HT1080 (cell line): ENCODE measurements at places on chromosomes 7 and 10. TPM values are rescaled to one million over a fixed set of nuclear protein-coding genes. Genes with fewer than 3 reads are reported as not detected.

Gene FKBP9
- total RNA-seq: 43.4 and 47.6 TPM in 2 replicates

Gene ZNF365
- 8.2 and 8.8 TPM in 2 replicates for total RNA-seq

Gene CPED1
- total RNA-seq: 13.1 and 18.1 TPM in 2 replicates

Gene UBTD1
- total RNA-seq: 42.1 and 53.0 TPM in 2 replicates

Gene KCNIP2
- total RNA-seq: 1.2 TPM in 1 of 2 replicates, not detected in the other

Gene NEBL
- 0.17 and 0.42 TPM in 2 replicates for total RNA-seq

Gene LHFPL3
- total RNA-seq: not detected in 2 replicates

Gene FAM25C
- total RNA-seq: not detected in 2 replicates

Gene SPACDR
- total RNA-seq: 0.85 TPM in 1 of 2 replicates, not detected in the other

Gene SAMD9
- 5.3 and 6.4 TPM in 2 replicates for total RNA-seq

Gene NME8
- total RNA-seq: not detected in 2 replicates

Gene FAM25G
- not detected in 2 replicates for total RNA-seq

Gene XRCC2
- 10.5 and 10.9 TPM in 2 replicates for total RNA-seq

Gene IFIT2
- total RNA-seq: 0.53 and 0.92 TPM in 2 replicates

Gene SPDYE2
- total RNA-seq: not detected in 2 replicates

Gene RSPH10B
- not detected in 2 replicates for total RNA-seq

Gene LBX1
- not detected in 2 replicates for total RNA-seq

DNA sequence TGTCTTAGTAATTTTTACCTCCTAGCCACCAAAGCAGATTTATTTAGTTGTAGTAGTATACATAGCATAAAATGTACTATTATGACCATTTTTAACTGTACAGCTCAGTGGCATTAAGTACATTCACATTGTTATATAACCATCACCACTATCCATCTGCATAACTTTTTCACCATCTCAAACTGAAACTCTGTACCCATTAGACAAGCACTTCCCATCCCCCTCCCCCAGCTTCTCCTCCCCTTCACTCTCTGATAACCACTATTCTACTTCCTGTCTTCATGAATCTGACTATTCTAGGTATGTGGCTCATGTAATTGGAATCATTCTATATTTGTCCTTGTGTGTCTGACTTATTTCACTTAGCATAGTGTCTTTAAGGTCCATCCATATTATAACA is 71.9 kb downstream of the MRPL32 start:
- no peak for DNase-seq

GRCh38 chr10:114668375-114669080 is 10.5 kb upstream of the ABLIM1 start:
- DNase-seq: no peak

DNA sequence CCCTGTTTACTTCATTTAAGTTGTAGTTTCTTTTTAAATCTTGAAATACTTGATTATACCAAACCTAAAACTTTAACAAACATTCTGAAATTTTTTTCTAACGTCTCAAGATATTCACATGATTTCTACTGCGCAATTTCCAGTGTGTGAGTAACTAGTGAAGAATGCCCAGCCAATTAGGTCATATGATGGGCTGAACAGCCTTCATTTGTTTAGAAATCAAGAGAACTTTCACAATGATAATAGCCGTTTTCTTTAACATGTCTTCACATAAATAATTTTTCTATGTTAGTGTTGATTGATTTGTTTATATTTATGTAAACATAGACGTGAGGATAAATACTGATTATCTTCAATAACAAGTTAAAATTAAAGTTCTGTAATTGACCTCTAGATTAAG is 21.8 kb downstream of the STAM start:
- peak; percentile 77 for DNase-seq

DNA sequence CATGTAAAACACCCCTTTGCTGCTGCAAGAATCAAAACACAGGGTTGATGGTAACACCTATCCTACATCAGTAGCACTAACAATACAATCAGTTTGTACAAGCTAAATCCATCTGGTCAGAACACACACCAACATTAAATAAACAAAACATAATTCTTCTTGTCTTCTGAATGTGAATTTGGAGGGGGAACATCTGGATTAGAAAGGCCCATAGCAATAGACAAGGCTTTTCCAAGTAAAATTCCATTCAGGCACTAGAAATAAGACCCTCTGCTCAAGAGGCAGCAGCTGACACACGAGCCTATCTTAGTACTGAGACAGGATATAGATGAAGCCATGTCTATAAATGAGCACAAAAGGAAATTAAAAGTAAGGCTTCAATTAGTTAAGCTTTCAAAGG is 839.9 kb upstream of the LRRTM3 start:
- no peak for DNase-seq

DNA sequence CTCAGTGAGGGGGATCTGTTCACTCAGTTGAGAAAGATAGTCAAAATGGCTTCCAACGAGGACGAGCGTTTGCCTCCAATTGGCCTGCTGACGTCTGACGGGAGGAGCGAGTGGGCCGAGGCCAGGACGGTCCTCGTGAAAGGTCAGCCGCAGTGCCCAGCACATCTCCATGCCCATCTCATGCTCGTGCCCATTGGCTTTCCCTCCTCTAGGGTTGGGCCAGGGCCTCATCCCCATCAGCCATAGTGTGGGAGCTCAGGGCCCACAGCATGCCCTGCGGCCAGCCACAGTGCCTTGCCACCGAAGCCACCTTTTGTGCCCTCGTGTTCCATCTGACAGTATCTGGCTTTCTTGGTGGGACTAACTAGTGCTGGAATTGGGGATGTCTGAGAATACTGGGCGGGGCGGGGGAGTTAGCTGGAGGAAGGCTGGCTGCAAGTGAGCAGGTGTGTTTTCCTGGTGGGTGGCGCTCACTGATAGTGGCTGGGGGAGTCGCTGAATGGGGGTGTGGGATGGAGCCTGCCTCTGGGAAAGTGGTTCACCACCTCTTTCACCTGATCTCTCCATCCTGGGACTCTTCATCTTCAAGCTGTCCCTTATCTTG is 13.9 kb downstream of the CHAT start:
- DNase-seq: no peak

- no peak for DNase-seq
Measured at GRCh38 chr7:144908324-144908723, 72.5 kb upstream of the TPK1 start.

DNA sequence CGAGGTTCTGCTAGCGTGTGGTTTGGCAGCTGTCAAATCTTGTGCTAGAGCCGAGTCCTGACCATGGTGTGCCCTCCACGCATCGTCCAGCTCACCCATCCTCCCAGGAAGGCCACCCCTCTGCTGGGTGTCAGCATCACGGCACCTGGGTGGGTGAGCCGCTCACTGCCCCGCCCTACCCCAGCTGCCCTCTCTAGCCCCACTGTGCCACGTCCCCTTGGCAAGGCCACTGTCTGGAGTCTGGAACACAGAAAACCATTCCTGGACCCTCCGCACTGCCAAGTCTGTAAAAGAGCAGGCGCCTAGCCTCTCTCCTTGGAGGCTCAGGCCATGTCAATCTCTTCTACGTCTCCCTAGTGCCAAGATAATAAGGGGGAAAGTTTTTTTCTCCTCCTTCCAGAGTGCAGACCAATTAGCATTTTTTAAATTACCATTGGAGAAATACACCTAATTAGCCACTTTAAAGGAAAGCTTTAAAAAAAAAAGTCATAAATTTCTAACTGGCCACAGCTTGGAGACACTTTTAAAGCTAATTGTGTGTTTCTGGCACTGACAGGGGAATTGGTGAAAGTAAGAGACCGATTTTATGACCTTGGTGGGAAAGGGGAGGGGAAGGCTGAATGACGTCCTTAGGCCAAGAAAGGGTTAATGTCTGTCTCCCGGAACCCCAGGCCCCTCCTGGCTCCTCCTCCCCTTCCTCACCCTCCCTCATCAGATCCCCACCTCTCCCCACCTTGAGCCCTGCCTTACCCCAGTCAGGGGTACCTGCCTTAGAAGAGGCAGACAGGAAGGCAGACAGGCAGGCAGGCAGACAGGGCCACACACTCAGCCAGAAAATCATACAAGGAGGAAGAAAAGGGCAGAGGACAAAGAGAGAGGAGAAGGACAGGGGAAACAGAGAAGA is 151.2 kb downstream of the PLXNA4 start:
- no peak for DNase-seq

- peak; percentile 11 for DNase-seq
Measured at GRCh38 chr7:95798401-95798930, 26.1 kb downstream of the DYNC1I1 start.

DNA sequence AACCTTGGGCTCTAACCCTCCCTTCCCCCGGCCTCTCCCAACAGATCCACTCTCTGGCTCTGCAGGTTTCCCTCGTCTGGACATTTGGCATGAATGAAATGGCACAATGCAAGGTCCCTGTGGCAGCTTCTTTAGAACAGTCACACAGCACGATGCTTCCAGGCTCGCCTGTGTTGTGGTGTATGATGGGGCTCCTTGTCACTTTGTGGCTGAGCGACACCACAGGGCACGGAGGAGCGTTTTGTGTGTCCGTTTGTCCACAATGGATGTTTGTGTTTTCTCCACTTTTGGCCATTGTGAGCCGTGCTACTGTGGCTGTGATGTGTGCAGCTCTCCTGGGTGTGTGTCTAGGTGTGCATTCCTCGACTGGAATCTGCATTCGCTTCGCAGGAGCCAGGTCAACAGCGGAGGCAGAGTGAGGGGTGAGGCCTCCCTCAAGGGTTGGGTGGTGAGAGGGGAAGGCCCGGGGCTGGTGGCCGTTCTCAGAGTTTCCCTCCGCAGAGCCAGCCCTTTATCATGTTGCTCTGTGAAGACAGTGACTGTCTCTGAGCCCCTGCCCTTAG is 22.3 kb upstream of the SHH start:
- no peak for DNase-seq

DNA sequence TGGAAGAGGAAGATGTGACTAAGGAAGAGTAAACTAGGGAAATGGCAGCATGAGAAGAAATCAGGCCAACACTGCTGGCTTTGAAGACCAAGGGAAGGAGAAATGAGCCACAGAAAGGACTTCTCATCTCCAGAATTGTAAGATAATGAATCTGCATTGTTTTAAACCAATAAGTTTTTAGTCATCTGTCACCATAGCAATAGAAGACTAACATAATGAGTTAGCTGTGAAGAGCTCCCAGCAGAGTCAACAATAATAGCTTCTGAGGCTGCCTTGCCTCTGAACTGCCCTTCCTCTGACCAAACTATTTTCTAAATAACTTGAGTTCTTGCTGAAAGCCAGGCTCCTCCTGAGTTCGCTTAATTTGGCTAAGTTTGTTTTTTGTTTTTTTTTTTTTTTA is 103.6 kb downstream of the CACNA2D1 start:
- peak; percentile 26 for DNase-seq

DNA sequence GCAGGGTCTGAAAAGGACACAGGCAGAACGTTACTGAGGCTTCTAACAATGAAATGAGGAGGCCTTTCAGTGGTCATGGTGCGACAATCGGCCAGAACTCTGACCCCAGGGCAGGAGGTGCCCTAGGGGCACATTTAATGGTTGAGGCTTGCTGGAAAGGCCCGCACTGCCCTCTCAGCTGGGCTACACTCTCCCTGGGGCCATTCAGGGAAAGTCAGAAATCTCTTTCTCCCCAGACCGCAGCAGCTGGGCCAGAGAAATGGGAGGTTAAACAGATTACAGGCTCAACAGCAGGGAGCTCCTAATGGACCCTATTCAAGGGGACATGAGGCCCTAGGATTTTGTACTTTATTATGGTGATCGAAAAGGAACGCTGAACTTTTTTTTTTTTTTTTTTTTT is 85.6 kb upstream of the FGFR2 start:
- no peak for DNase-seq

DNA sequence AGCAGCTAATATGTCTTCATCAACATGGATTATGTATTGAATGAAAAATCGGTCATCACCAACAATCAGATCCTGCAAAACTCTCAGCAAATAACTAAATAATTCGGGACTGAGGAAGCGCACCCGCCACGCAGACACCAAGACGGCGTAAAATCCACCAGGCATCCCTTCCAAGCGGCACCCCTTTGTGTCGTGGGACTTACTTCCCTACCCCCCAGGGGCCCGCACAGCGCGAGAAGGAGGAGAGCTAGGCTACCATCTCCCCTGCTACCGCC is 721 bp downstream of the ARL3 start:
- no peak for DNase-seq

- DNase-seq: no peak
Measured at GRCh38 chr10:69377933-69378332, 38.8 kb downstream of the TACR2 start.

GRCh38 chr10:111200505-111201186 is 123.8 kb downstream of the ADRA2A start:
- DNase-seq: no peak

DNA sequence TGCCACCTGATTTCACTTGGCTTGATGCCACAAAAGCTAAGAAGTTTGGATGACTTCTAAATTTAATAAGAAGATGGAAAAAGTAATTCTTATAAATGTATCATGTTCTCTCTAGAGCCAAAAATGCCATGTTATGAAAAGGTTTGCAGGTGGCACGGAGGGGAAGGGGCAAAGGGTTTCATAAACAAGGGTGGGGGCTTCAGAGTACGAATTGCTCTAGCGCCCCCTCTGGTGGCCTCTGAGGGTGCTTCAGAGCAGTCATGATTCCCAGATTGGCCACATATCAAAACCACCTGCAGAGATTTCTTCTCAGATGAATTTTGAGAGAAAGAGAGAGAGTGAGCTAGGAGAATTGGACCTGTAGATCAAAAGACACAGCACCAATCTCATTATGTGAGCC is 208.6 kb upstream of the YAE1 start:
- no peak for DNase-seq

DNA sequence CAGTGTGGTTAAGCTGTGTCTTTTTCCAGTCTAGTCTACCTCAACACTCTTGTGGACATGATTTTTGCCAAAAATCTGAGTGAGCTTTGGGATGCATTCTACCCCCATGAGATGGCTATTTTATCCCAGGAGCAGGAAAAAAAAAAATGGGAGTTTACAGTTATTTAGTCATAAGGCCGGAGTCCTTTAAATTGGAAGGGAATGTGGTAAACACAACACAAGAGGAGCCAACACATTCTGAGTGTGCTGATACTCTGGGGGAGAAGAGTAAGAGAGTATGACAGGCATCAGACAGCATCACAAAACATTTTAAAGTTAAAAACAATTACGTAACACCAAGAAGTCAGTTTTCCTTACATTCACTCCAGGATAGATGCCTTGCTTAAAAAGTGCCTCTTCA is 46.1 kb downstream of the C1GALT1 start:
- no peak for DNase-seq

- DNase-seq: no peak
Measured at GRCh38 chr7:28005075-28005846, 175.3 kb downstream of the JAZF1 start.

GRCh38 chr7:140349144-140349771 is 49.1 kb downstream of the SLC37A3 start:
- DNase-seq: no peak

GRCh38 chr10:111944331-111944730 is 239.2 kb downstream of the GPAM start:
- no peak for DNase-seq

GRCh38 chr7:155756322-155756721 is 55.9 kb downstream of the SHH start:
- DNase-seq: no peak
